ENCODE measurements at places on chromosomes 16 and 17. TPM values are rescaled to one million over a fixed set of nuclear protein-coding genes. Genes with fewer than 3 reads are reported as not detected.
A peak's percentile ranks its signal among the peaks of the same experiment; 100 is the strongest.

TNFSF13 gene
- 75.9 TPM for total RNA-seq

SPNS2 gene
- total RNA-seq = 22.3 TPM

DHX8 gene
- total RNA-seq = 40.2 TPM

C16orf87 gene
- 5.5 TPM for total RNA-seq

CDH15 gene
- 2.8 TPM for total RNA-seq

DNA sequence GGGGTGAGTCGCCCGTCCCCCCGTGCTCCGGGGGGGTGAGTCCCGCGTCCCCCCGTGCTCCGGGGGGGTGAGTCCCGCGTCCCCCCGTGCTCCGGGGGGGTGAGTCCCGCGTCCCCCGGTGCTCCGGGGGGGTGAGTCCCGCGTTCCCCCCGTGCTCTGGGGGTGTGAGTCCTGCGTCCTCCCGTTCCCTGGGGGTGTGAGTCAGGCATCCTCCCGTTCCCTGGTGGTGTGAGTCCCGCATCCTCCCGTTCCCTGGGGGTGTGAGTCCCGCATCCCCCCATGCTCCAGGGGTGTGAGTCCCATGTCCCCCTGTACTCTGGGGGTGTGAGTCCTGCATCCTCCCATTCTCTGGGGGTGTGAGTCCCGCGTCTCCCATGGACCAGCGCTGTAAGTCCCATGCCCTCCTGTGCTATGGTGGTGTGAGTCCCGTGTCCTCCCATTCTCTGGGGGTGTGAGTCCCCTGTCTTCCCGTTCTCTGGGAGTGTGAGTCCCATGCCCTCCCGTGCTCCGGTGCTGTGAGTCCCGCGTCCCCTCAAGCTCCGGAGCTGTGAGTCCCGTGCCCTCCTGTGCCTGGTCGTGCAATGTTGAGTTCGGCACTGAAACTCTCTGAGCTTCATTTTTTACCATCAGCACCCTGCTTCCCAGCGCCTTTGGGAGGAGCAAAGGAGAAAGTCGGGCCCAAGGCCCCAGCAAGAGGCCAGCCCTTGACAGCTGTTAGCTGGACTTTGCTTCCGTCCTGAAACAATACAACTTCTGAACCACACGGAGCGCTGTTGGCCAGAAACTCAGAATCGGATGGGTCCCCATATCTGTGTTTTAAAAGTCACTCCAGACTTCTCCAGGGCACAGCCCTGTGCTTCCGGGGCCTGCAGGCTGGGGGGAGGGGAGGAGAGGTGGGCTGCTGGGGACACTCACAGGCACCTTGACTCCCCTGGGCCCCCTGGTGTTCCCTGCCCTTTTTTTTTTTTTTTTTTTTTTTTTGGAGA lies 11.5 kb upstream of the ZC3H18 start:
- DNase-seq = peak; percentile 38
- peaks cover 40% of the 10 kb centered on the region for H3K27me3 ChIP-seq
- H3K36me3 ChIP-seq = no peaks in the 10 kb centered on the region
- no peaks in the 10 kb centered on the region for H3K4me1 ChIP-seq

DNA sequence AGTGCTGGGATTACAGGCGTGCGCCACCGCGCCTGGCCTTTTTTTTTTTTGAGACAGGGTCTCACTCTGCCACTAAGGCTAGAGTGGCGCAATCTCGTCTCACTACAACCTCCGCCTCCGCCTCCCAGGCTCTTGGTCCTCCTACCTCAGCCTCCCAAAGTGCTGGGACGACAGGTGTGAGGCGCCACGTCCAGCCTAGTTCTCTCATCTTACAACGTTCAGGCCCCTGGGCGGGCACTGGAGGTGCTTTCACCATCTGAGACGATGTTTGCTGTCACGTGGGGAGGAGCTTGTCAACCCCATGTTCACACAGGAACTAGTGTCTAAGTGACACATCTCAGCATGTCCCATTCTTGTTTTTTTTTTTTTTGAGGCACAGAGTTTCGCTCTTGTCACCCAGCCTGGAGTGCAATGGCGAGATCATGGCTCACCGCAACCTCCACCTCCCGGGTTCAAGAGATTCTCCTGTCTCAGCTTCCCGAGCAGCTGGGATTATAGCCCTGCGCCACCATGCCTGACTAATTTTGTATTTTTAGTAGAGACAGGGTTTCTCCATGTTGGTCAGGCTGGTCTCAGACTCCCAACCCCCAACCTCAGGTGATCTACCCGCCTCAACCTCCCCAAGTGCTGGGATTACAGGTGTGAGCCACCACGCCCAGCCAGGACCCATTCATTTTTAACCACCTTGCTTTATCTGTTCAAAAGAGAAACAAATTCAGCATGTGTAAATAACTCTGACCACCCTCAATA lies 5.2 kb upstream of the FANCA start:
- no peaks in the 10 kb centered on the region for H3K4me1 ChIP-seq
- DNase-seq = no peak
- no peak overlapping the region for H3K27ac ChIP-seq
- no peaks in the 10 kb centered on the region for H3K27me3 ChIP-seq
- H3K36me3 ChIP-seq = no peaks in the 10 kb centered on the region

DNA sequence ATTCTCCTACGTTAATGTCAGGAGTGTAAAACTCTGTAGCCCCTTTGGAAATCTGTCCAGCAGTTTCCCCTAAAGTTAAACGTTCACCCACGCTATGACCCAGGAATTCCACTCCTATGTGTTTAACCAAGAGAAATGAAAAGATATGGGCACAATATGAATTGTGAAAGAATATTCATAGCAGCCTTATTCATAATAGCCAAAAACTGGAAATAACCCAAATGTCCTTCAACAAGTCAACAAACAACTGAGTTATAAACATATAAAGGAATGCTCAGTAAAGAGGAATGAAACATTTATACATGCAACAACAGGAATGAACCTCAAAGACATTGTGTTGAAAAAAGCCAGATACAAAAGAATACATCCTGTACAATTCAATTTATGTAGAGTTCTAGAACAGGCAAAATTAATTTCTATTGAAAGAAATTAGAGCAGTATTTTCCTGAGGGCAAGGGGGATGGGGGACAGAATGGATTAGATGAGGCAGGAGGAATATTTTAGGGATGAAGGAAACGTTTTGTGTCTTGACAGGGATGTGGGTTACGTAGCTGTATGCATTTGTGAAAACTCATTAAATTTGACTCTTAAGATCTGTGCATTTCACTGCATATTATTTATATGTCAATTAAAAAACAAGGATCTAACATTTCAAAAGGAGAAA lies 286.7 kb upstream of the CDH5 start:
- H3K27ac ChIP-seq = no peak overlapping the region
- H3K4me1 ChIP-seq = no peaks in the 10 kb centered on the region
- no peak overlapping the region for H3K4me3 ChIP-seq
- H3K27me3 ChIP-seq = no peaks in the 10 kb centered on the region
- no peak for DNase-seq
- H3K36me3 ChIP-seq = no peaks in the 10 kb centered on the region

- DNase-seq = no peak
- H3K27me3 ChIP-seq = no peaks in the 10 kb centered on the region
- H3K4me1 ChIP-seq = no peaks in the 10 kb centered on the region
- H3K4me3 ChIP-seq = no peak overlapping the region
Observed at GRCh38 chr16:19238406-19238805, 47.1 kb upstream of the CLEC19A start.
